ENCODE measurements at places on chromosomes 2 and 18.

DNA sequence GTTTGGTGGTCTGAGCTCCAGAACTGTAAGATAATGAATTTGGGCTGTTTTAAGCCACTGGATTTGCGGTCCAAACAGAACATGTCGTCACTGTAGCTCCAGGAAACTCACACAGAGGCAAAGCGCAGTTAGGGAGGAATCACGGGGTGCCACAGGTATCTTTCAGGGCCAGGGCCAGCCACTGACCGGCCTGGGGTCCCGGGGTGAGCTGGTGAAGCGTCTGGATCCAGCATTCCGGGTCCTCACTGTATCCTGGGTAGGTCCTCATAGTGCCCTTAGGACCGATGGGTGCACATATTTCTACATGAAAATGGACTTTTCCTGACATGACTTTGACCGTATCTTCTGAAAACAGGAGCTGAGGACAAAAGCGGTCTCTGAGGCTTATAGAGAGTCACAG, 196.0 kb upstream of the HDAC4 start:
- DNase-seq = no peak

- DNase-seq = no peak
Measured at GRCh38 chr2:144711630-144712549, 192.0 kb upstream of the ZEB2 start.

- DNase-seq = no peak
Measured at GRCh38 chr2:162125138-162125537, 26.9 kb downstream of the GCG start.

GRCh38 chr2:206981739-206982340, 42.5 kb downstream of the CPO start:
- DNase-seq = peak; percentile 75

DNA sequence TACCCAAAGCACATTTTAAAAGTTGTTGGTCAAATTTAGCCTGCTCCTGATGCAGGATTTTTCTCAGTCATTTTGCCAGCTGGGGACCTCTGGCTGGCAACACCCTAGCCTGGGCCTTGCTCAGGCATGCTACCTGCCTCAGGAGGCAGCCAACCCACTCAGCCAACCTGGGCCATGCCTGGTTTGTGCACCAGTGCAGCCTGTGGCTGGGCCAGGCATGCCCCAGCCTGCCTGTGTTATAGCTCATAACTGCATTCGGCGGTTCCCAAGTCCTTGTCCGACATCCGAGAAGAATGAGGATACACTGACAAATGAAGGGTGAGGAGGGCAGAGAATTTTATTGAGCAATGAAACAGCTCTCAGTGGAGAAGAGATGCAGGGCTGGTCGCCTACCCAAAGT, 608.0 kb downstream of the SUCLG1 start:
- DNase-seq = peak; percentile 40

DNA sequence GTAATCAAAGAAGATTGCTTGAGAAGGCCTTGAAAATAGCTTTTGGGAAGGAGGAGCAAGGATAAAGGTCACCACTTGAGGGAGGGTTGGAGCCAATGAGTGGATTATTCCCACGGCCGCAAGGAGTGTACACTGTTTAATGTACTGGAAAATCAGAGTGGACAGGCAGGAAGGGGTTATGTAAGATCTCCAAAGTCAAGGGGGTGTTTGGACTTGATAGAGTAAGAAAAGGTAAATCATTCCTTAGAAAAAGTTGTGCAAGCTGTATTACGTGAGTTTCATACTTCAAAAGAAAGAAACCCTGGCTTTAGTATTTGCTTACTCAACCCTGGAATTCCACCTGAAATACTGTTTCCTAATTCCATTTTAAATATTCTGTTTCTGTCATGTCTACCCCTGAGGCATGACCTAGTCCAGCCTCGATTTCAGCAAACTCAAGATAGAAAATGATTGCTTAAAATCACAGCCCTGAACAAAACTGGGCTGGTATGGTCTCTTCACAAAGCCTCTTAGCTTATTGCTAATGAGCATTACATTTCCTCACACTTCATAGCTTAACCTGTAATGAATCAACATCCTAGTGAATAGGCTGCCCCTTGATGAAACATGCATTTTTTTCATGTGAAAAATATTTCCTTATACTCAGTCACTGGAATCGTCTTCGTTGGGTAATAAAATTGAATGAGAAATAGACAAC, 1.1 kb downstream of the MREG start:
- no peak for DNase-seq

Data from breast epithelium (tissue), 4 donors.